ENCODE measurements at places on chromosomes 12 and 14.
A peak's percentile ranks its signal among the peaks of the same experiment; 100 is the strongest.

DNA sequence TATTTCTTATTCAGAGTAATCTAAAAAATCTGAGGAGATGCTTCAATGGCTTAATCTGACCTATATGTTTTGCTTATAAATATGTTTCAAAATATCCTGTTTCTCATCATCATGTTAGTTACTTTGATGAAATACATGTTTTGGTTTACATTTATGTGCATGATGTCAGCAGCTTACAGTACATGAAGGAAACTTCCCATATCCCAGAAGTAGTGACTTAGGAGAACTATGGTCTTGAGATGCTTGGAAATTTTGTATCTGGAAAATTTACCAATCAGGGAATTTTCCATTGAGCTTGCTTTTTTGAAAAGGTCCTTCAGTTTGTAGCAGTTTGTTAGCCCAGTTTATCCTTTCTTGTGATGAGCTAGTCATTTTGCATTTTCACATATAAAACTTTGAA, 73.3 kb downstream of the RASSF8 start:
- no peak for DNase-seq

- DNase-seq: peak; percentile 64
These were observed 37.3 kb downstream of the PPP1R12A start for GRCh38 chr12:79897617-79898016.

DNA sequence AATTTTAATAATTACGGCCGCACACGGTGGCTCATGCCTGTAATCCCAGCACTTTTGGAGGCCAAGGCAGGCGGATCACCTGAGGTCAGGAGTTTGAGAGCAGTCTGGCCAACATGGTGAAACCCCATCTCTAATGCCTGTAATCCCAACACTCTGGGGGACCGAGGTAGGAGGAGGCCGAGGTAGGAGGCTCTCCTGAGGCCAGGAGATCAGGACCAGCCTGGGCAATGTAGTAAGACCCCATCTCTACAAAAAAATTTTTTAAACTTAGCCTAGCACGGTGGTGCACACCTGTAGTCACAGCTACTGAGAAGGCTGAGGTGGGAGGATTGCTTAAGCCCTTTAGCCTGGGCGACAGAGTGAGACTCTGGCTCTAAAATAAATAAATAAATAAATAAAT, 5.6 kb upstream of the CFAP73 start:
- no peak for DNase-seq

GRCh38 chr12:47840571-47840970, 20.9 kb upstream of the HDAC7 start:
- peak; percentile 39 for DNase-seq

DNA sequence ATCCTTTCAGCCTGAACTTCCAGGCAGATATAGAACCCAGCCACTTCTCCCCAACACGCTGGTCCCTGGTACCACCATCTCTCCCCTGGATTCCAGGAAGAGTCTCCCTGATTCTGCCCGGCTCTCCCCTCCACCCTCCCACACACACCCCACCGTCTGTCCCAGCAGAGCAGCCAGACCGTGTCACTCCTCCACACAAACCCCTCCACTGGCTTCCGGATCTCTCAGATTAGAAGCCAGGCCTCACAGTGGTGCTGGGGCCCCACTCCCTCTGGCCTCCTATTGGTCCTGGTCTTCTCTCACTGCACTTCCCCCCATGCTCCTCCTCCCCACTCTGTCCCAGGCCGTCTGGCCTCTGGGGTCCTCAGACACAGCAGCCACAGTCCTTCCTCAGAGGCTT, 52.4 kb upstream of the CDKN3 start:
- no peak for DNase-seq

DNA sequence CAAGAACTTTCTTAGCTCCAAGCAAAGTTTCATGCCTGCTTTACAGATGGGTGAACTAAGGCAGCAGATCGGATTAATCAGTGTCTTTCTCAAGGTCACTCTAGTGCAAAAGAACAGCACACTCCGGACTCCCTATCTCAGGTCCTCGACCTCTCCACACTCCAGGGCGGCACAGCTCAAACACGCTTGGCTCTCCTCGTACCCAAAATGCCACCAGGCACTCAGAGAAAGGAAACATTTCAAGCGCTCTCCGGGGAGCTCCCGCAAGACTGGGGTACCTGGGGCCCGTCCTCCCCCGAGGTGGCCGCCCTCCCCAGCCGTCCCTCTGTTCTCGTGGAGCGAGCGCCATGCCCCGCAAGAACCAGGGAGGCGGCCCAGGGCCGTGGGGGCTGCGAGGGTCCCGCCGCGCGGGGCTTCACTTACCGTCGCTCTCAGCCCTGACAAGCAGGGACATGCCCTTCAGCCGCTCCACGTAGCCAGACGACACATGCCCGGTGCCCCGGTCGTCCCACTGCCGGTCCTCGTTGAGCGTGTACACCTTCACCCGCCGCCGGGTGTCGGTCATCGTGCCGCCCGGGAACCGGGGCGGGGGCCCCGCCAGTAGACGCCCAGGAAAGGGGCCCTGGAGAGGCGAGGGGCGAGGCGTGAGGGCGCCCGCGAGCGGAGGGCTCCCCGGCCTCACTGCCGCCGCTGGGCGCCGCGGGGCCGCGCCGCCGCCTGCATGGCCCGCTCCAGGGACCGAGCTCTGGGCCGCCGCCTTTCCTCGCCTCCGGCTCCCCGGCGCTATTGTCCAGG, 830 bp downstream of the PPP4R3A start:
- peak; percentile 31 for DNase-seq
